ENCODE measurements at places on chromosomes 5 and 9.

DNA sequence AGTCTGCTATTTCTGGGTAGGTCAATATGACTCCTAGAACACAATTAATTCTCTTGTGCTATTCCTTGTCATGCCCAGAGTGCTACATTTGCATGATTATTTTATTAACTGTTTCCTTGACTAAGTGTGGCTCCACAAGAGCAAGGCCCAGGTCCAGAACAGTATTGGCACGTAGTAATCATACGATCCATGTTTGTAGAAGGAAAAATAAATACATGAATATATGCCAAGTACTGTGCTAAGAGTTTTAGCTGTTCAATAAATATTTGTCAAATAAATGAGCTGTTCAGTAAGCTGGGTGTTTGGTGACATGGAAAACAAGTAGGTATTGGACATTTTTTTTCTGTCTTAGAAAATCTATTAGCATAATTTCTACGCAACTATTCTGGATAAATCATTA lies 995.9 kb downstream of the MAT2B start:
- no peak for DNase-seq

- DNase-seq, result no peak
Measured at GRCh38 chr5:119410448-119411159, 41.7 kb upstream of the HSD17B4 start.

DNA sequence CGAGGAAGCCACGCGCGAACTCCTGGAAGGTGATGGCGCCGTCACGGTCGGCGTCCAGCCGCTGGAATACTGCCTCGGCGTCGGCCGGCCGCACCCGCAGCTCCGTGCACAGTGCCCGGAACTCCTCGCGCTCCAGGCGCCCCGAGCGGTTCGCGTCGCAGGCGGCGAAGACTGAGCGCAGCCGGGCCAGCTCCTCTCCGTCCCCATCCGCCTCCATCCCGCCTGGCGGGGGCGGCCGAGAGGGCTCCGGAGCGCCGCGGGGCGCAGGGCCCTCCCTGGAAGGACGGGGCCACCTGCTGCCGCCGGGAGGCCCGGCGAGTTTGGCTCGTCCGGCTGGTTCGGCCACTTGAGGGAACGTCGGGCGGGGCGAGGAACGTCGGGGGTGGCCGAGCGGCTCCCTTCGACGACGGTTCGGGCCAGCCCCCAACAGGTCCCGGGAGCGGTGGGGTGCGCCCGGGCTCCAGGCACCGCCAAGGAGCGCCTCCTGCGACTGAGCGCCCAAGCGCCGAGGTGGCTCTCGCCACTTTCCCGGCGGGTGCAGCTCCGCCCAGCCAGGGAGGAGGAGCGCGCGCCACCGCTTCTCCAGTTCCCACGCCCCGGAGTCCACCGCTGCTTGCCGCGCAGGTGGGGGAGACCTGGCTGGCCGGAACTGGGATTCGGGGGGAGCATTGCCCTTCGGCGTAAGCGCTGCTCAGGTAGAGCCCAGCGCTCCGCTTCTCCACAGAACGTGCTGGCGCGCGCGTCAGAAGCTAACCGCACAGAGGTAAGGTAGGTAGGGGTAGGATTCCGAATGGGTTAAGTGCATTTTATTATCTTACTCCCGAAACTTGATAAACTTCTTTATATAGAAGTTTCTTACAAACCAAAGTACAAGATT lies at the start of gene RASEF:
Gene RASEF (minus strand): TSS at position 492 of the 877 bp plus-strand sequence. CDS start 275 bp downstream, at position 217.
- DNase-seq, result no peak

- DNase-seq, result no peak
Measured at GRCh38 chr9:37511016-37512010, 25.6 kb downstream of the POLR1E start.

- no peak for DNase-seq
Measured at GRCh38 chr5:146388386-146388785, 49.7 kb downstream of the POU4F3 start.

DNA sequence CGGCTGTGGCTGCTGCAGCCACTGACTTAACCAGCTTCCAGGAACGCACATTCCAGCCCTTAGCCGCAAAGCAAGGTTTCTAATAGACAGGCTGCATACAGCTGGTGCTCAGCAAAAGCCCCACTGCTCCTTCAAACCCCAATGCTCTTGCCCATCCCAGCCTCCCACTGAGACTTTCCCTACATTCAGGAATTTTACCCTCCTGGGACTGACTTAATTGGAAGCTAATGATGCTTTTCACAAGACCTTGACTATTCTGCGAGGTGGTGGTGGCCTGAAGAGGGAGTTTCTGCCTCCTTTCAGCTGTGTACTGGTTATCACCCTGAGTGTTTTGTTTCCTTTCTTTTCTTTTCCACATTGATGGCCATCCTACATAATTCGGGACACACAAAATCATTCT lies 164.9 kb upstream of the IRX1 start:
- DNase-seq, result no peak

- DNase-seq, result no peak
Measured at GRCh38 chr5:77513321-77513720, 21.2 kb upstream of the WDR41 start.

DNA sequence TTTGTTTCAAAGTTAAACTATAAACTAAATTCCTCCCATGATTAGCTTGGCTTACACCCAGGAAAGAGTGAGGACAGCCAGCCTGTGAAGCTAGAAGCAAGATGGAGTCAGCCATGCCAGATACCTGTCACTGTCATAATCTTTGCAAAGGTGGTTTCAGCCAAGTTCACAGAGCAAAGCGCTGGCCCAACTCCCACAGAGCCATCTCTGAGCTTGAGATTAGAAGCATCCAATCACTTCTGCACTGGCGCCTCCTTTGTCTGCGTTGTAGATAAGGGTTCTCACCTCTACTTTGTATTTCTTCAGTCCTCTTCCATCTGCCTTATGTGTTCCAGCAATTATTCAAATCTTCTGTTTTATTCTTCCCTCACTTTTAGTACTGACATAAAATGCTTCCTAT lies 119.4 kb upstream of the ACO1 start:
- DNase-seq, result no peak

DNA sequence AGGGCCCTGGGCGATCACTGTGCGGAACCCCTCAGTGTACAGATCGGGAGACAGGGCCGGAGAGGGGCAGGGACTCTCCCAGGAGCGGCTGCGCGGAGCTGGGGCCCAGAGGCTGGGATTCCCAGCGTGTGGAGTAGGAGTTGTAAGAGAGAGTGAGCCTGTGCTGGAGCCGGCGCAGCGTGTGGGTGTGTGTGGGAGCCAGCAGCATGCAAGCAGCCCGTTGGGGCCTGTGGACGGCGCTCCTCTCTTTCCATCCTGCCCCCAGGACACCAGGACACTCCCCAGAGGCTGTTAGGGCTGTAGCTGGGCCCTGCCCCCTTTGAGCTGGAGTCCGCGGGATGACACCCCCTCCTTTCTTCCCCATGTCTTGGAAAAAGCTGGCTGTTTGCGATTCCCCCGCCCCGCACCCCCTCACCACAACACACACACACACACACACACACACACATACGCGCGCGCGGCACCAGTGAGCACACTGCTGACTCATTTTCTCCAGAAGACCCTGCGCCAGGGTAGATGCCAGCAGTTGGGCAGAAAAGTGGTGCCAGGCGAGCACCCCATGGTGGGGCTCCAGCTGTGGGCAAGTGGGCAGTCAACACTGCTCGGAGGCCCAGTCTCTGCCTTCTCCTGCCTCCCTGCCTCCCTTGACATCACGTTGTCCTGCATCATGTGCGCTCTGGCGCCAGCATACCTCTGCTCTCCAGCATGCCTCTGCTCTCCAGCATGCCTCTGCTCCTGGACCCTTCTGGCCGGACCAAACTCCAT lies 1.5 kb downstream of the COL27A1 start:
- peak; percentile 20 for DNase-seq

- DNase-seq, result no peak
Measured at GRCh38 chr9:1759009-1759408, 256.1 kb upstream of the SMARCA2 start.

DNA sequence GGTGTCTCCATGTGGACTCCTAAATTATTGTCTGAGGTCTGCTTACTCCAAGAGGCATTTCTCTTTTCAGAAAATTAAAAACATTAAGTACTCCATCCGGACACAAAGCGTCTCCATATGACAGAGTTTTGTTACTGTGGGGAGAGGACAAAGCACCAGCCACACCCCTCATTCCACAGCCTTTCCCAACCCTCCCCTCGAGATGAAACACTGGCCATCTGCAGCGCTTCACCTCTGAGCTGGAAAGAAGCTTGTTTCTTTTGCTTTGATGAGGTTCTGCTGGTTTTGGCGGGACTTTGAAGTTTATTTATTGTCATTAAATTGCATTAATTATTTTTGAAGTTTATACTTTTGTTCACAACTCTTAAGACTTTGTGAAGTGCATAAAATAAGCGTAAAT lies 27.6 kb upstream of the NKD2 start:
- DNase-seq, result no peak

DNA sequence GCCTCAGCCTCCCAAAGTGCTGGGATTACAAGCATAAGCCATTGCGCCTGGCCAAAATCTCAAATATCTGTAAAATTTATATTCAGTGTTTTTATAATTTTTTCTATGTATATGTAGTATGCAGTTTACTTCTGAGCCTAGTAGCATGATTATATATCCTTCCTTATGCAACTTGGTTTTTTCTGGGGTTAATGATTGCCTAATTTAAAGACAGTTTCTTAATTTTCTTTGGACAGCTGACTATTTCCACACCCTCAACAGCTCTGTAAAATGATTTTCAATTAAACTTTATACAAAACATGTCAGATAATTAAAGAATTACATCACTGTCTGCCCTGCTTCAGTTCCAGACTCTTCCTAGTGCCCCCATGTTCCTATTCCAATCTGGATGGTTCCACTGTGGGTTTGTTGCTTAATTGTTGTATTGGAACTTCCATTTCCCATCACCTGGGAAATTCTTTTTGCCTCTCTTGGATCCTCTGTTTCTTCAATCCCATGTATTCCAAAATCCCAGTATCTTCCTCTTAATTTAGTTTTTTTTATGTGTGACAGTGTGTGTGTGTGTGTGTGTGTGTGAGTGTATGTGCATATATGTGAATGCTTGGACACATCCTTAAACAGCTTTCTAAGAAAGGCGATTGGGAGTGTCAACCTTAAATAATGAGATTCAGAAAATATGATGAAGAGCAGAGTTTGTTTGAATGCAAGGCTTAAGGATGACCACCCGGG lies 53.2 kb downstream of the C5orf22 start:
- DNase-seq, result no peak

- DNase-seq, result no peak
Measured at GRCh38 chr9:13648676-13649075, 369.2 kb upstream of the MPDZ start.

DNA sequence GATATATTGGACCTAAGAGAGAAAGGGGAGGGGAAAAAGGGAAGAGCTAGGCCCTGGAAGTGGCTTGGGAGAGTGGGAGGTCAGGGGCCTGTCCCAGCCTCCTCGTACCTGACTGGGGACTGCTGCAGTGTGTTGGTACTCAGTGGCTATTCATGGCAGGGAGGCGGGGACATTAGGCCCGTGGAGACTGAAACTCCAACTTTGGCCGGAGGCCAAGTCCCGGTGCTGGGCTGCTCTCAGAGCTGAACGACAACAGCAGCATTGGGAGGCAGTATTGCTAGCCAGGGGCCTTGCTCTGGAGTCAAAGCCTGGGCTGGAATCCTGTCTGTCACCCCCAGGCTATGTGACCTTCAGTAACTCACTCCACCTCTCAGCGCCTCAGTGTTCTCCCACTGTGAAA lies 37.8 kb downstream of the NEURL1B start:
- no peak for DNase-seq

- DNase-seq, result no peak
Measured at GRCh38 chr9:94085062-94085639, 887 bp downstream of the PTPDC1 start.

- no peak for DNase-seq
Measured at GRCh38 chr5:43693411-43693810, 90.4 kb downstream of the NNT start.

DNA sequence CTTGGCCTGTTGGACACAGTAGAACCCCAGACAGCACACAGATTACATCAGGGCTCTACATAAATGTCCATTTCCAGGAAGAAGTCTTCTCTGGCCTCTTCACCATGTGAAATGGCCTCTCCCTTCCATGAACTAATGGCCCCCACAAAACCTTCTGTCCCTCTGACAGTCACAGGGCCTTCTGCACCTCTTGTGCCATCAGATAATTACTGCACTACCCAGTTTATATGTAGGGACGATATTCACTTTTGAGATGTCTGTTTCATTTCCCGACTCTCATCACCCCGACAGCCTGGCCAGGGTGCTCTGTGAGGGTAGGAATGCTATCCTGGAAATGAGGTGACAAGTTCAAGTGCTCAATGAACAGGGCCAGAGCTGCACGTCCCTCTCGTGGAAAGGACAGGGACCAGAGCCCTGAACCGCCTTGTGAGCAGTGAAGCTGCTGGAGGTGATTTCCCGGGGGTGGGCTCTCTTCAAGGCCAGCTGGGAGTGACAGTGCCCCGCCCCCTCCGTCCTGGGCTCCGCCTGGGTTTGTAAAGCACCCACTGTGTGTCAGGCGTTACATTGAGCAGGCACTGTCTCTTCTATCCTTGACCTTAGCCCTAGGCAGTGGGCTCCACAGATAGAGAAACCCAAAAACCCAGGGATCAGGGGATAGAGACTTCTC lies 3.0 kb upstream of the FAM78A start:
- no peak for DNase-seq

GRCh38 chr5:103247118-103247517 lies 11.4 kb upstream of the MACIR start:
- DNase-seq, result no peak

GRCh38 chr5:113598150-113598549 lies 84.7 kb downstream of the YTHDC2 start:
- no peak for DNase-seq

- no peak for DNase-seq
Measured at GRCh38 chr5:34005681-34006080, 2.2 kb downstream of the AMACR start.

DNA sequence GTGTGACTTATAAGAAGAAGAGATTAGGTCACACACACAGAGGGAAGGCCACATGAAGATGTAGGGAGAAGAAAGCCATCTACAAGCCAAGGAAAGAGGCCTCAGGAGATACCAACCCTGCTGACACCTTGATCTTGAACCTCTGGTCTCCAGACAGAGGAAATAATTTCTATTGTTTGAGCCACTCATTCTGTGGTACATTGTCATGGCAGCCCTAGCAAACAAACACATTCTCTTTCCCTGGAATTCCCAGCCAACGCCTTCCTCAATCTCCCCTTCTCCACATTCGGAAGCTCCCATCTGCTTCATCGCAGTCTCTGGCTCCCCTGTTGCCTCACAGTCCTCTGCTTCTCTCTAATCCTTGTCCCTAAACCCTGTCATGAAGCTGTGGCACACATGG lies 16.7 kb downstream of the PTGS1 start:
- no peak for DNase-seq

DNA sequence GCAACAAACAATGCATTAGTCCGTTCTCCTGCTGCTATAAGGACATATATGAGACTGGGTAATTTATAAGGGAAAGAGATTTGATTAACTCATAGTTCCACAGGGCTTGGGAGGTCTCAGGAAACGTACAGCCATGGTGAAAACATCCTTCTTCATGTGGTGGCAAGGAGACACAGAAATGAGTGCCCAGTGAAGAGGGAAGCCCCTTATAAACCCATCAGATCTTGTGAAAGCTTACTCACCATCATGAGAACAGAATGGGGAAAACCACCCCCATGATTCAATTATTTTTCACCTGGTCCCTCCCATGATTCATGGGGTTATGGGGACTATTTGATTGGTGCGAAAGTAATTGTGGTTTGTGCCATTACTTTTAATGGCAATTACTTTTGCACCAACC lies 655.8 kb upstream of the SEMA6A start:
- no peak for DNase-seq

All from epithelial cell of prostate (primary cell).